ENCODE measurements at places on chromosomes 3 and 15. TPM values are rescaled to one million over a fixed set of nuclear protein-coding genes. Genes with fewer than 3 reads are reported as not detected.

The RNF13 gene
- polyA plus RNA-seq, result 14.9 TPM

The IL5RA gene
- not detected for polyA plus RNA-seq

The SLC9A9 gene
- polyA plus RNA-seq, result not detected

The SH3GL3 gene
- not detected for polyA plus RNA-seq

The THRB gene
- polyA plus RNA-seq, result 0.02 TPM

Data from SK-N-SH (cell line).